AG09309 (cell line): ENCODE measurements at places on chromosomes 1 and 21.
A peak's percentile ranks its signal among the peaks of the same experiment; 100 is the strongest.

- DNase-seq = no peak
Observed at GRCh38 chr1:175095978-175096607, 28.5 kb downstream of the TNN start.

- no peak for DNase-seq
Observed at GRCh38 chr1:221164951-221165838, 286.0 kb downstream of the HLX start.

GRCh38 chr1:200415789-200416593 lies 6.2 kb upstream of the ZNF281 start:
- peak; percentile 92 for DNase-seq

DNA sequence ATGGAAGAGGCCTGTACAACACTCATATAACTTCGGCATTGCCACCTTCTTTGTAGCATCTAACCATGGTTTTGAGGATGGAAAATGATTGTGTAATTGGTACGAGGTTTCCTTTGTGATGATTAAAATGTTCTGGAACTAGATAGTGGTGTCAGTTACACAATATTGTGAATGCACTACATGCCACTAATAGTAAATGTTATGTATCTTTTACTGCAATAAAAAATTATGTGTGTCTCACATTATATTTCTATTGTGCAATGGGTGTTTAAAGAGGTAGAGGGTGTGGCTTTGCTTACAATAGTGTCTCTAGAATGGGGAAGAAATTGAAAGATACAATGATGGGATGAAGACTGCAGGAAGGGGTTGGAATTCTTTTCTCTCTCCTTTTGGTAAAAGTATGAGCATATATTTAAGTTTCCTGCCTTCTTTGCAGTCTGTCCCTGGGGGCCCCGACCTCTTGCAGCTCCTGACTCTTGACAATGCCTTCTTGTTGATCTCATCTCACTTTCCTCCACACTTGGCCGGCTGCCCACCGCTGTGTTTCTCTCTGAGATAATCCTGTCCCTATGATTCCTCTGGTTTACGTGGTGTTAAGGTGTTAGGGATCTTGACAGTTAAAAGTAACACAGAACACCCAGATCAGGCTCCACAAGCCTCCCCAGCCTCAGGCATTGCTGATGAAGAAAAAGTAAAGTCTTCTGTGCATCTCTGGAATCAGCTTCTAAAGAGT lies 39.3 kb downstream of the MTARC1 start:
- peak; percentile 32 for DNase-seq

- no peak for DNase-seq
Observed at GRCh38 chr1:193819376-193819775, 633.0 kb upstream of the B3GALT2 start.

GRCh38 chr1:22687191-22687590 lies 23.4 kb upstream of the EPHB2 start:
- no peak for DNase-seq

DNA sequence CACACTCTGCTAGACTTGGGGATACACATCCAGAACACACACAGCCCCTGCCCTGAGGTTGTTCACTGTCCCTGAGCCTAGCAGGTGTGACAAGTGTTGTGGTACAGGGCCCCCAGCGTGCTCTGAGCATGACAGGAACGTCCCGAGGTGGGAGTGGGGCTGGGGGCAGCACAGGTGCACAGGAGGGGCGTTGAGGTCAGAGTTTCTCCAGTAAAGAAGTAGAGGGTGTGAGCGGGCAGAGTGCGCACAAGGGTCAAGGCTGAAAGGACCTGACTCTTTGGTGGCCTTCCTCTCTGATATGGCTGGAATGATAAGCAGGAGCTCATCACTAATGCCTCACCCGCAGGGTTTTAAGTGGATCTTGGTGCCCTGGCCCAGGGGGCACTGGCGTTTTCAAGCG lies 1.3 kb upstream of the FALEC start:
- no peak for DNase-seq

DNA sequence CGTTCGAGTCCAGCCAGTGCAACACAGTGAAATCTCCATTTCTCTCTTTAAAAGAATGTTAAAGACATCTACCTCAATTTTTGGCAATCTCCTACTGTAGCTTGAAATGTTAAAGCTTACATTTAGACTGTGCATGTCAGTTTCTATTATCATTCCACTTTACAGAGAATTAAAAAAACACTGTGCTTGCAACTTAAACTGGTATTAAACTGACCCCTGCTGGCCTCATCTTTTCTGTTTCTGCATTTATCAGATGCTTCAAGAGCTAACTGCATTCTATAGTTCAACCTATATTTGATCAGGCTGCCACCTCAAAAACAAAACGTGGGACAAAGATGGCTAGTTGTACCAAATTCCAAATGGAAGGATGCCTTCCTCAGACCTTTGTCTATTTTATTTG lies 226.5 kb downstream of the SMYD3 start:
- no peak for DNase-seq

DNA sequence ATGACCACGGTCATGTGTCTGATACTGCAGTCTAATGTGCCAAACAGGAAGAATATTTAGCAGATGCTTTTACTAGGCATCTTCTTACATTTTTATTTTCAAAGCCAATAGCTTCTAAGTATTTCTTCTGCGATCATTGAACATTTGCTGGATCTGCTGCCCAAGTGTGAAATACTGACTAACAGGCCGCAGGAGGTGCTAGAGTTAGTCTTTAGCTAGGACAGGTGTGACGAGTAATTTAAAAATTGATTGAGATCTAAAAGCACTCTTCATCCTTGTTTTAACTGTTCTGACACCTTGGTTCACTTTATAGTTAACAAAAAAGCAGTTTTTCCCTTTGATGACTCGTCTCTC lies 748 bp upstream of the FAM78B start:
- no peak for DNase-seq

- DNase-seq = peak; percentile 20
Observed at GRCh38 chr1:67838180-67838910, 5.1 kb upstream of the GNG12 start.

GRCh38 chr1:224929335-224930237 lies at the start of gene DNAH14:
Gene DNAH14, plus strand, starts transcription at chr1:224929675. Its CDS starts 23,028 bp downstream, at chr1:224952703.
- DNase-seq = peak; percentile 16

- DNase-seq = no peak
Observed at GRCh38 chr1:1889090-1889750, 1.7 kb downstream of the GNB1 start.

GRCh38 chr1:179015396-179015795 lies 10.3 kb upstream of the FAM20B start:
- DNase-seq = no peak

GRCh38 chr1:208837242-208837641 lies 593.1 kb upstream of the PLXNA2 start:
- DNase-seq = no peak

DNA sequence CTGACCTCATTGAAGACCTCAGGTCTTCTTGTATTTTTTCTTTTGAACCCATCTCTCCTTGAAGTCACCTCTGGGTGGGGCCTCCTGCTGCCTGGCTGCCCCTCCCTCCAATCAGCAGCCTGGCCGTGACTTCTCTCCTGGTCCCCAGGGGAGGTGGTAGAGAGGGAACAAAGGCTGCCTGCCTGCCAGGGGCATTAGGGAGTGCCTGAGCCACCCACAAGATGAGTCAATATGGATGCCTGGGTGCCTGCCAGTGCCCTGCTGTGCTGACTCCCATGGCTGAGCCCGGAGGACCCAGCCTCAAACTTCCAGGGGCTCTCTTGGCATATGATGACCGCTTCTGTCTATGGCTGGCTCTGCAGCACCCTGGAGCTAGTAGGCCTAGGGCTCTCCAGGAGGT lies 5.3 kb upstream of the CDCP2 start:
- no peak for DNase-seq

DNA sequence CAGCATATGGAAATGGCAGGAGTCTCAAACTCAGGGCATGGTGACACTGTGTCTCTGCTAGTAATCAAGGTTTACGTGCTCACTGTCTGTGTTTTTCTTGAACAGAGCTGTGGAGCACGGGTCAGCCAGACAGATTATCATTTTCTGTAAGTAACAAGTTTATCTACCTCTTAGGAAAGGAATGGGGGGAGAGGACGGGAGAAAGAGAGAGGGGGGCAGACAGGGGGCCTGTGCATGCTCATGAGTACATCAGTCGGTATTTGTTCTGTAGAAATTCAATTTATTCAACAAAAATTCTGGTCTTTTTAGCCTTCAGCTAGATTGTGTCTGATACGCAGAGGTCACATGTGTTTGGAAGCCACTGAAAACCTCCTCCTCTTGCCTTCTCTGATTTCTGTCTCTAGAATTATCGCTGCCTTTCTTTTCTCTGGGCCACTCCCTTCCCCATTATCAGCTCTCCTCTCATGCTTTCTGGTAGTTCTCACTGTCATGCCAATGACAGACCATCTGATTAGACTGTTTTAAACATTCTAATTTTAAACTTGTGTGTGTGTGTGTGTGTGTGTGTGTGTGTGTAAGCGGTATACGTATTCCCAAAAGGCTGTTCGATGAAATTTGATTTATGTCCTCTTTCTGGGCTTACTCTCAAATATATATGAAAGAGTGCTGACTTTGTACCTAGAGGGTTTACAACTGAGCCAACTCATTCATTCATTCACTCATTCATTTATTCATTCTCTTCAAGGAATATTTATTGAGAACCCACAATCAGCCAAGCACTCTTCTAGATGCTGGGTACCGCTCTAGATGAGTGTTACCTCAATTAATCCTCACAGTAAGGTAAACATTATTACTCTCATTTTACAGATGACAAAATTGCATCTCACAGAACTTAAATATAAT lies 636.9 kb downstream of the KIF26B start:
- no peak for DNase-seq
